ENCODE measurements at places on chromosomes 2 and 18. TPM values are rescaled to one million over a fixed set of nuclear protein-coding genes. Genes with fewer than 3 reads are reported as not detected.

- DNase-seq: no peak
Observed at GRCh38 chr18:23833714-23834113, 144.5 kb downstream of the LAMA3 start.

Gene FEZ2
- polyA plus RNA-seq: 88.9 TPM

Gene ERICH2
- 0.24 TPM for polyA plus RNA-seq

GRCh38 chr18:3603421-3604234 lies 153.7 kb downstream of the TGIF1 start:
- DNase-seq: no peak

Gene C1QL2
- not detected for polyA plus RNA-seq

DNA sequence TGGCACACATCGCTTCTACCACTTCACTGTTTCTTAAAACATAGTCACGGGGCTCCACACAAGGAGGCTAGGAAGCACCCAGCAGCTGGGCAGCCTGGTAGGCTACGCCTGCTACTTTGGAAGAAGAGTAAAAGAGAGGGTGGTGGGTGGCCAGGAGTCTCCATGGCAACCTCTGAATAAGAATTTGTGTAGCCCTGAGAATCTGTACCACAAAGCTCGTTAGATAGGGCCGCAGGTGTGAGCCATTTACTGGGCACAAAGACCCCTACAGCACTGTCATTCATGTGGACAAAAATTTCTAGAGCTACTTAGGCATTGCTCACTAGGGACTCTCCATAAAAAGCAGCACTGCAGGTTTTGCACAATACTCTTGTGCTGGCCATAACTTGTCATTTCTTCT lies 166.4 kb upstream of the MSH6 start:
- DNase-seq: no peak

GRCh38 chr2:171491292-171491691 lies 31.0 kb upstream of the CYBRD1 start:
- DNase-seq: no peak

GRCh38 chr2:142992840-142993239 lies 115.4 kb downstream of the KYNU start:
- DNase-seq: no peak

GRCh38 chr2:118657466-118657865 lies 190.0 kb downstream of the EN1 start:
- no peak for DNase-seq

- DNase-seq: no peak
Observed at GRCh38 chr2:179338681-179339080, 74.0 kb upstream of the SESTD1 start.
